ENCODE measurements at places on chromosomes 13 and 19.

- no peak for DNase-seq
Measured at GRCh38 chr13:112616586-112617362, 28.8 kb upstream of the TUBGCP3 start.

- no peak for DNase-seq
Measured at GRCh38 chr19:28027116-28027515, 1185.8 kb downstream of the UQCRFS1 start.

GRCh38 chr19:33441828-33442227 is 68.3 kb downstream of the CEBPG start:
- DNase-seq, result no peak

GRCh38 chr19:28466107-28467045 is 746.6 kb downstream of the UQCRFS1 start:
- no peak for DNase-seq

All from activated naive CD4-positive, alpha-beta T cell (primary cell).